DND-41 (cell line): ENCODE measurements at places on chromosomes 12 and 14.

GRCh38 chr12:26548227-26548626 lies 284.8 kb downstream of the ITPR2 start:
- no peak for DNase-seq

DNA sequence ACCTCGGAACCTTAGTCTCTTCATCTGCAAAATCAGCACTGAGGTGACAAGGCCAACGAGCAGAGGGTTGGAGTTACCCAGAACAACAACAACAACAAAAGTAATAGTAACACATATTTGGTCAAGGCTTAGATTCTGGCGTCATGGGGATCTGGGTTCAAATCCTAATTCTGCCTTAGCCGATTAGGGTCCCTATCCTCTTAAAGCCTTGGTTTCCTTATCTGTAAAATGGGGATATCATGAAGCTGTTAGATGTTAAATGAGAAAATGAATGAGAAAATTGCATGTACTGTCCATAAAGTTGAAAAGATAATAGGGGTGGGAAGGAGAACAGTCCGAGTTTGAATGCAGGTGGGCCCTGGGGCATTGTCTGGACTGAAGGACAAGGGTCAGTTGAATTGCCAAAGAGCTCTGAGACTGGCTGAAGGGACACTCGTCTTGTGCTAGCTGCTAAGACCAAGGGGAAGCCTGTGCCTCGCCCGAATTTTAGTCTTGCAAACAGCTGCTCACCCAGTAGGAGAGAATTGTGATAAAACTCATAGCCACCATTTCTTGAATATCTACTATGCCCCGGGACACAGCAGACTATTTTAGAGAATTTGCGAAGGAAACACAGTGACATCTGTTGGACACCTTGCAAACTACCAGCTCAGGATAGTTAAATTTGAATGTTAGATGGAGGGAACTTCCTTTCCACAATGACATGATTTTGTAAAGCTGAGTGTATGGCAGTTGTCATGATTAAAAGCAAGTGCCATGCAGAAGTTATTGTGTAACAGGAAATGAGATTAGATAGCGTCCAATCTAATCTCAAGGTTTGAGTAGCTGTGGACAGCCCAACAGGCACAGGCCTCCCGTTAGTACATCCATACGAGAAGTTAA lies 6.8 kb upstream of the HNF1A start:
- peak; percentile 52 for DNase-seq

DNA sequence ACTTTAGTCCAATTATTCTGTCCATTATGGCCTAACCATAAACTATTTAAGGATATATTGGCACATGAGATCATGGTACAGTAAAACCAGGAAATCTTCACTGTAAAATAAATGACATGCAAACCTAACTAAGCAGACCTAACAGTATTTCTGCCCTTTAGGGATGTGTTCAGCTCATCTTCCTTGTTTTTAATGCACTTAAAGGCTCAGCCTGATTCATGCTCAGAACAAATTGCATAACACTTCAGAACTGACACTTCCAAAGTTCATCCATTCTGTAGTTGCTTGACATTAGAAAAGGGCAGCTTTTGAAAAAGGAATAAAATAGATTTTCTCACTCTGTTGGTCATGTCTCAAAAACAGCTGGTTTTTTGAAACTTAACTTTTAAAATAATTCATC lies 708.5 kb downstream of the C12orf50 start:
- no peak for DNase-seq

- no peak for DNase-seq
Measured at GRCh38 chr14:91142214-91142668, 28.4 kb downstream of the DGLUCY start.

DNA sequence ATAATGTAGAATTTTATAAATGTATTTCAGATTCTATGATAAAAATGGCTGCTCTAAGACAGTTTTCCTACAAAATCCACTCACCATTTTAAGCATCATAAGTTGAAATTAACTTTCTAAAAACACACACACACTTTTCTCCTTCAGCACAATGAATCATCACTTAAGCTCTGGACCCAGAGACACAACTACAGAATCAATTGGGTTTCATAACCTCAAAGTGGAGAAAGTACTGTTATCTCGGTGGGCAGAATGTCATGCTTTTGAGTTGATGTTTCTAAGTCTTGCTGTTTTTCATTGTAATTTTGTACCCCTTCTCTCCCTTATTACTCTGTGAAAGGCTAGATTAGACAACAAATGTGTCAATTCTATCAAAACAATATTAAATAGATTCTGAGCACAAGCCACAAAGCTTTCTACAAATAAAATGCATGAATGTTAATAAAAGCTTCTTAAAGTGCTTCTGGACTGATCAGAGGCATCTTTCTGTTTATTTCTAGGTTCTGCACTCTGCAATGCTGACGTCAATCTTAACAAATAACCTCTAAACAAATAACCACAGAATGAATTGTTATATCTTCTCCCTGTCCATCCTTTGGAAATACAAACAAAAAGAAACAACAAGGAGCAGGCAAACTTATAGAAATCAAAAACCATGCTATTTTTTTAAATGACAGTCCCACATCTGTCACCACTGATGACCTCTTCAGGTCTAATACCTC lies 8.2 kb downstream of the IPO8 start:
- DNase-seq, result no peak

GRCh38 chr12:70049596-70050360 lies 193.5 kb upstream of the CNOT2 start:
- DNase-seq, result no peak

GRCh38 chr14:64860039-64860438 lies 19.7 kb downstream of the SPTB start:
- no peak for DNase-seq

DNA sequence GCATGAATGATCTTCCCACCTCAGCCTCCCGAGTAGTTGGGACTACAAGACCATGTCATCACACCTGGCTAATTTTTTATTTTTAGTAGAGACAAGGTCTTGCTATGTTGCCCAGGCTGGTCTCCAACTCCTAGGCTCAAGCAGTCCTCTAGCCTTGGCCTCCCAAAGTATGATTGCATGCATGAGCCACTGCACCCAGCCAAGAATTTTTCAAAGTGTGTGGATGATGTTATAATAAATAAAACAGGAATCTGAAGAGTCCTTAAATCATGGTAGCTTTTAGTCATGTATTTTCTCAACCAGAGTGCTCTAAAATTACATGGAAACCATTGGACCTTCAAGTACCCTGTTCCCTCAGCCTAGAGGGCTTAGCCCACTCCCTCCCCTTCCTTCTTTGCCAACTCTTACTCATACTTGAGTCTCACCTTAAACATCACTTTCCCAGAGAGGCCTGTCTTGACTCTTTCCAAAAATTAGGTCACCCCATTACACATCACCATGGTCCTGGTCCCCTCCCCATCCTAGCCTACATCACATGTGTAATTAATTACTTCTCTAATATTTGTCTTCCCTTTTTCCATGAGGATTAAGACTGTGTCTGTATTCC lies 52.2 kb upstream of the BICDL1 start:
- no peak for DNase-seq

DNA sequence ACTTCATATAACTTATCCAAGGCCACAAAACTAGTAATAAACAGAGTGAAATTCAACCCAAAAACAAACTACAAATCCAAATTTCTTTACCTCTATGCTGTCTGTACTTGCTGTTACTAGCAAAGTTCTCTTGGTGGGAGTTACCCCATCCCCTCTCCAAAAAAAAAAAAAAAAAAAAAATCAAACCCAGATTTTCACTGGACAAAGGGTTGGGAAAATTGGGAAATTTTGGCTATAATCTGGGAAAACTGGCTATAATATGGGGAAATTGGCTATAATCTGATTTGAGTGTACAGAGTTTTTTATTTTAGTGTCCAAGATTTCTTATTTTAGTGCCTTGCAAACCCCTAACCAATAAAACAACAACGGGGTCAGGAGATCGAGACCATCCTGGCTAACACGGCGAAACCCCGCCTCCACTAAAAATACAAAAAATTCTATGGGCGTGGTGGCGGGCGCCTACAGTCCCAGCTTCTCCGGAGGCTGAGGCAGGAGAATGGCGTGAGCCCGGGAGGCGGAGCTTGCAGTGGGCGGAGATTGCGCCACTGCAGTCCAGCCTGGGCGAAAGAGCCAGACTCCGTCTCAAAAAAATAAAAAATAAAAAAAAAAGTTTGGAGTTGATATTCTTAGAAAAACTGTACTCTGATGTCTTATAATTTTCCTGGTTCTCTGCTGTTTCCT lies 148.4 kb downstream of the CHST11 start:
- DNase-seq, result no peak

DNA sequence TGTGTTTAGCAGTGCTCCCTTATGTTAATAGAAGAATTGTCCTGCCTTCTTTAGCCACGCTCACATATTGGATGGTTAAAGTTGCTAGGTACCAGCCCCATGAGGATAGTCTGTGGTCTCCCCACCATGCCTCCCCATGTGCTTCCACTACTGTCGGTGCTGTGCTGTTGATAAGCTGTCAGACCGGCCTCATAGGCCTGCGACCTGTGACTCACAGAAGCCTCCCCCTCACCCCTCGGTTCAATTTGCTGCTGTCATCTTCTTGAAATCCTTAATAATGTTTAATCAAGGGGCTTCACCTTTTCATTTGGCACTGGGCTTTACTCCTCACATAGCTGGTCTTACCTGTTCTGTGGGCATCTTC lies 227.2 kb downstream of the NPAS3 start:
- no peak for DNase-seq

- no peak for DNase-seq
Measured at GRCh38 chr12:9782547-9783382, 22.1 kb upstream of the CD69 start.

DNA sequence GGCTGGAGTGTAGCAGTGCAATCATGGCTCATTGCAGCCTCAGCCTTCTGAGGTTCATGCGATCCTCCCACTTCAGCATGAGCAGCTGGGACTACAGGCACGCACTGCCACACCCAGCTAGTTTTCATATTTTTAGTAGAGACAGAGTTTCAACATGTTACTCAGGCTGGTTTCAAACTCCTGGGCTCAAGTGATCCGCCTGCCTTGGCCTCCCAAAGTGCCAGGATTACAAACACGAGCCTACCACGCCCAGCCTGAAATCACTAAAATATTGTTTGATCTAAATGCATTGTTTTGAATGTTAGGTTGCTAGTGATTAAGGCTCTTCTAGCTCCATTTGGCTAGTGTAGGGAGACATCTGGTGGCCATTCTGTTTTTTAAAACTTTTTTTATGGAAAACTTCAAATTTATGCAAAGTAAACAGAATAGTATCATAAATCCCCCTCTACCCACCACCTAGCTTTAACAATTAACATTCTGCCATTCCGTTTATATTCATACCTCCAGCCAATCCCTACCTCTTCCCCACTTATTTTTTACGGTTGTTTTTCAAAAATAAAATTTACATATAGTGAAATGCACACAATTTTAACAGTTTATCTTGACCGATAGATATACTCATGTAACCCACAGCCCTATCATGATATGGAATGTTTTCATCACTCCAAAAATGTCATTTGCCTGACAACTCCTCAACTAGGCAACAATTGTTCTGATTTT lies 37.8 kb downstream of the MYO1H start:
- no peak for DNase-seq

- DNase-seq, result no peak
Measured at GRCh38 chr14:68940614-68941185, 38.4 kb downstream of the ACTN1 start.

GRCh38 chr14:81605660-81606059 lies 72.0 kb upstream of the SEL1L start:
- DNase-seq, result no peak

GRCh38 chr14:58133739-58134138 lies 18.3 kb downstream of the ARMH4 start:
- no peak for DNase-seq

DNA sequence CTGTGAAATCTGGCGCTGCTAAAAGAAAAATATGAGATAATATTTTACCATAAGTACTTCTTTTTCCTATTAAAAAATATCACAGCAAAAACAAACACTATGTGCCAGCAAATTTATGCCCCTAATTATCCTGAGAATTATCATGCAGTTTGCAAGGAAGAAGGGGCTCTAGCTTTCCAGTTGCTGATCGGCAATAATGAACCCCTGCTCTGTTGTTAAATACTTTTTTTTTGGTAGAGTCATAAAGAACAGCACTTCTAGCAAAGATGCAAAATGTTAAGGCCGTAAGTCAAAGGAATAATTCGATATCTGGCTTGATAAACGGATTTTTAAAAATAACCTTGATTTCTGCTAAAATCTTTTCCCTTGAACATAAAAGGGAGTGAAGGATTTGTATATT lies 108.9 kb downstream of the PDE3A start:
- no peak for DNase-seq

GRCh38 chr12:49615725-49616124 lies 7.6 kb upstream of the PRPF40B start:
- no peak for DNase-seq

DNA sequence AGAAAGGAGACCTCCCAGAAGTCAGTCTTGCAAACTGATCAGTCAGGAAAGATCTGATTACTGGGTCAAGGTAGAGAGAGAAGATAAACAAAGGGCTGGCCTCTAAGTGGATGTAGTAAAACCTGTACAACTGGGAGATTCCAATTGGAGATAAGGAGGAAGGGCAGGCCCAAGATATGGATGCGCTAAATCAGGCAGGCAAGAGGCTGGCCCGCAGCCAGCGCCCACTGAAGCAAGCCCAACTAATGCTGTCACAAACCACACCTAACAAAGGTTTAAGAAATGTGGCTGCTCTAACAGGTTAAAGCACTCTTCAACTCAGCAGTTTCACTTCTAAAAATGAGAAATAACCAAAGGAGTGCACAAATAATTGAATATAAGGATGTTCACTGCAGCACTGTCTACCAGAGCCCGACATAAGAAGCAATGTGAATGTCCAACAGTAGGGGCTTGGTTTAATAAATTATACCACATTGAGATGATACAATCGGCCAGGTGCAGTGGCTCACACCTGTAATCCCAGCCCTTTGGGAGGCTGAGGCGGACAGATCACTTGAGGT lies 4.7 kb downstream of the GLTP start:
- DNase-seq, result no peak

DNA sequence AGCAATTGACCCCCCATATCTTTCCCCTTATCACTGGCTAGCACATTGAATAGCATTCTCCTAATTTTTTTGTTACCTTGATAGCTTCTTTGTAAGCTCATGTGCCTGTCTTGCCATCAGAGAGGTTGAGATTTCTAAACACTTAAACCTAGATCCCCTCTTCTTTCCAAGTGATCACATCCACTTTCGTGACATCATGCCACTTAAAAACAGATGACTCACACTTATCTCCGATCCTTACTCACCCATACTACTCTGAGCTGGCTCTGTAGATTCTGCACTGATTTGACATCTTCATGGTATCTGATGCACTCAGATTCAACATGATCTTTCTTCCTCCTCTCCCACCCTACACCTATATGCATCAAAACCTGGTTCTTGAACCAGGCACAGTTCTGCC lies 10.5 kb downstream of the GPR137C start:
- no peak for DNase-seq

- no peak for DNase-seq
Measured at GRCh38 chr14:104767634-104767918, 14.6 kb downstream of the SIVA1 start.

- no peak for DNase-seq
Measured at GRCh38 chr14:101713621-101714349, 47.7 kb upstream of the PPP2R5C start.

GRCh38 chr12:30806989-30807694 lies 52.4 kb upstream of the CAPRIN2 start:
- DNase-seq, result peak; percentile 16

GRCh38 chr12:68303850-68304249 lies 28.3 kb downstream of the MDM1 start:
- DNase-seq, result no peak

GRCh38 chr12:65944637-65945036 lies 120.4 kb downstream of the HMGA2 start:
- DNase-seq, result no peak

- DNase-seq, result no peak
Measured at GRCh38 chr12:49397000-49397399, 29.7 kb downstream of the SPATS2 start.
